Body of pancreas (tissue), 4 donors: ENCODE measurements at places on chromosomes 12 and 14.

DNA sequence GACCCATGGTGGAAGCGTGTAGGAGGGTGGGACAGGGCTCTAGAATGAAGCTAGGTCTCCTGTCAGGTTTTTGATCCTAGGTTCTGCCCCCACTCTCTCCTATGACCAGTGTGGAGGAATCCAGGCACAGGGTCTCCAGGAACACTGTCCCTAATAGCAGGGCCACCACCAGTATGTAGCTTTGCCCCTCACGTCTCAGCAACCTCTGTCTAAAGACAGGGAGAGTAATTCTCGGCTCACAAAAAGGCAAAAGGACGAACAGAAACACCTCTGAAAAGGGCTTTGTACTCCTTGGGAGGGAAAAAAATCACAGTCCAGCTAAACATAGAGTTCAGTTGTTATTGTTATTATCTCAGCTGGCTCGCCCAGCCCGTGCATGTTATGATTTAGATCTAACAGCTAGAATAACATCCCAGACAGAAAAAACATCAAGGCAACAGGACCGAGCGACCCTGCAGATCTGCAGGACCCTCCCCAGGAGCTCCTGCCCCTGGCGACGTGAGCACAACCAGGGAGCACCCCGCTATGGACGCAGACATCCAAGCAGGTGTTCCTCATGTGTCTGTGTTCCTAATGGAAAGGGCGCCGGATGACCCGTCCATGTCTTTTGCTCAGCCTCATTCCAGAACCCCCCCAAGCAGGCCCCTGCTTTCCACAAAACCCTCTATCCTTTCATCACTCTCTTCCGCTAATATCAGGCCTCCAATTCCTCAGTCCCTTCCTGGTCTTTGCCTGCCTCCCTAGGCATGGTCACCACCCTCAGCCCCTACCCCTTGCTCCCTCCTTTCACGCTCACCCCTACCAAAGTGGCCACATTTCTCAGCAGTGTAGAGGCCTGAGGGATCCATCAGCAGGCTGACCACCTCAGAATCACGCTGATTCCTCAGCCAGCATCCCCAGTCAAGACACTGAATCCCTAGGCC is 14.2 kb upstream of the SLC6A12 start:
- no peak for DNase-seq

DNA sequence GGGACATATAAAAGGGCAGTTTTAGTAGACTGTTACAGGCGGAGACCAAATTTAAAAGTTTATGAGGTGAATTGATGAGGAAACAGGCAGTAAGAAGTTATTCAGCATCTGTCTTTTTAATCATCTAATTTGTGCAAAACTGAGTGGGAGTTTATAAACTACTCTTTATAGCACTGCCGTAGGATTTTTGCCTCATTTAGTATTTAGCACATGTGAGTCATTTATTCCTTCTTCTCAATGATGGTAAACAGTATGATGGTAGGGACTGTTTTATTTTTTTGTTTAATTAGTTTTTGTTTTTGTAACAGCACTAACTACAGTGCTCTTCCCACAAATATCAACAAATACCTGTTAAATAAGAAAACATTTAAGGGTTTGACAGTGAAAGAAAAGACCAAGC is 20.6 kb downstream of the TOGARAM1 start:
- no peak for DNase-seq

DNA sequence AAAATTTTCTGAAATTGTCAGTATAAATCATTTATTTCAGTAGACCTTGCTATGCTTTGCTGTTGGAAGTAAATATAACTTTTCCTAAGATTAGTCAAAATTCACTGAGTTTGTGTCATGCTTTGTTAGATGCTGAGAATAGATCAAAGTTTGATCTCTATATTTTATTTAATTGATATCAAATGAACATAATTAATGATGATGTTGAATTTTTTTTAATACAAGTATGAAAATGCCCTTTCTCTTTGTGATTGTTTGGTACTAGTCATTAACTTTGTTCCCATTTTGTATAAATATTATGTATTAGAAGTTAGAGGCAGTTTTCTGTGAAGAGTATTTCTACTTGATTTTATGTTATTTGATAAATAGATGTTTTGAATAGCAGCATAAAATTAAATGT is 45.7 kb downstream of the CCDC91 start:
- no peak for DNase-seq

DNA sequence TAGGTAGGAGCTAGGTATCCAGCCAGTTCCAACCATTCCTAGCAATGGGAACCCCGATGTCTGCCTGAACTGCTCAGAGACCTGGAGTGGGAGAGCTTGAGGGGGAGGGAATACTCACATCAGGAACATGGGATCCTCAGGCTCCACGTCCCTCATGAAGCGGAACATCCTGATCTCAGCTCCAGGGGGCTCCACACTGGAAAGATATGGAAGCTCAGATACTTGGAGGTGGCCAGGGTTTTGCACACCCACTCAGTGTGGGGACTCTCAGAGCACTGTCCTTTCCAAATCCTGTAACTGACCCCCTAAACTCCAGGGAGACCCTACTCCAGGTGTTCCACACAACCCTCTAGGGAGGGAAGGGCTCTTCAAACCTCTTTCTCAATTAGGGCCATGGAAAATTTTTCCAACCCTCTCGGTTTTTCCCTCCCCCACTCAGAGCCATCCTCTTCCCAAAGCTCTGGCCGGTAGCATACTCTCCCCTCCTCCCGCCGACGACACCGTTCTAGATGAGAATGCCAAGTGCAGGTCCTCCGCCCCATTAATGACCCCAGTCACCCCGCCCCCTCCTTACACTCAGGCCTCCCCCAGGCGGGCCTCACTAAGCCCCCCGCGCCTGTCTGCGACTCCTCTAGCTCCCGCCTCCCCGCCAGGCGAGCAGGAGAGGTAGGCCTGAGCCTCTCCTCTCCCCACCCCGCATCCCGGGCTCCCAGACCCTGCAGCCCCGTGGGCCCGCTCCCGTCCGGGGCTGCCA is 597 bp downstream of the MLF2 start:
- DNase-seq: peak; percentile 49

GRCh38 chr14:75493592-75494087 is 28.6 kb upstream of the BATF start:
- no peak for DNase-seq

DNA sequence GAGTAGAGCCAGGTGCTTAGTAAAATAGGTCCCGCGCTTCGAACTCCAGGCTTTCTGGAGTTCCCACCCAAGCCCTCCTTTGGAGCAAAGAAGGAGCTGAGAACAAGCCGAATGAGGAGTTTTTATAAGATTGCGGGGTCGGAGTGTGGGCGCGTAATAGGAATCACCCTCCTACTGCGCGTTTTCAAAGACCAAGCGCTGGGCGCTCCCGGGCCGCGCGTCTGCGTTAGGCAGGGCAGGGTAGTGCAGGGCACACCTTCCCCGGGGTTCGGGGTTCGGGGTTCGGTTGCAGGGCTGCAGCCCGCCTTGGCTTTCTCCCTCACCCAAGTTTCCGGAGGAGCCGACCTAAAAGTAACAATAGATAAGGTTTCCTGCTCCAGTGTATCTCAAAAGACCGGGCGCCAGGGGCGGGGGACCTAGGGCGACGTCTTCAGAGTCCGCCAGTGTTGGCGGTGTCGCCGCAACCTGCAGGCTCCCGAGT is 3.6 kb downstream of the SSTR1 start:
- no peak for DNase-seq

- DNase-seq: no peak
These were observed 104.3 kb upstream of the TMCC3 start for GRCh38 chr12:94754653-94755052.

- peak; percentile 68 for DNase-seq
These were observed 552 bp downstream of the TAPBPL start for GRCh38 chr12:6452245-6452943.

GRCh38 chr12:119634743-119635142 is 33.2 kb upstream of the PRKAB1 start:
- DNase-seq: no peak

DNA sequence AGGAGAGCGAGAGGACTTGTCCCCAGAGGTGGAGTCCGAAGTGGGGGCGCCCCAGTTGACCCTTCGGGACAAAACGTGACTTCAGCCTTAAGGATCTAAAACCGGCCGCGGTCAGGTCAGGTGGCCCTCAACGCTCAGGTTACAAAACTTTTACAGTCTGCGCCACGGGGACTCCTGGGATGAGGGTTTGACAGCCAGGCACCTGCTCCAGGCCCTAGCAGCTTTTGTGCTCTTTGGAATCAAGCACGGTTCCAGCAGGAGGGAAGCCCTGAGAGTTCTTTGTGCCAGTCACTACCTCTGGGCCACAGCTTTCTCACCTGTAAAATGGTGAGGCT is 337 bp downstream of the ZC2HC1C start:
- no peak for DNase-seq

- no peak for DNase-seq
These were observed 12.7 kb upstream of the SLC2A3 start for GRCh38 chr12:7948589-7949260.

- DNase-seq: no peak
These were observed 170.5 kb upstream of the RBM19 start for GRCh38 chr12:114136631-114137030.

GRCh38 chr14:60278350-60278749 is 29.3 kb downstream of the PPM1A start:
- no peak for DNase-seq

DNA sequence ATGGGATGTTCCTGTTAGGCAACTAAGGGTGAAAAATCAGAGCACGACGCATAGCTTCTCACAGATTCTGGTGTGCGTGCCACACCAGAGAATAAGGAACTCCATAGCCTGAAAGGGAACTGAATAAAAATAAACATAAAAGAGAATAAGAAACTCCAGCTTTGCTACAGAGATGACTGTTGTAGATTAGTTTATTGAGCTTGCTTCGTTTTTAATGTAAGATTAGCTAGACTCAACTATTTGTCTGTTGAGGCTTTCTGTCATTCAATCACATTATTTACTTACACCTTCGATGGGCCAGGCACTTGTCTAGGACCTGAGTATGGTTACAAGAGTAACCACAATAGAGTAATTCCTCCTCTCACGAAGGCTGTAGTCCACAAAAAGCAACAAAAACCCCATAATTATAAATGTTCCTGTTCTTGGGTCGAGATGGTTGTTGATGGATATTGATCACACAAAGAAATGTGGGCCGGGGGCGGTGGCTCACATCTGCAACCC is 807 bp upstream of the ZCCHC8 start:
- DNase-seq: no peak
